Gastrocnemius medialis (tissue), 4 donors: ENCODE measurements at places on chromosomes 6 and 20. TPM values are rescaled to one million over a fixed set of nuclear protein-coding genes. Genes with fewer than 3 reads are reported as not detected.

Gene C6orf89
- total RNA-seq, result 53.2 TPM

Gene PDYN
- not detected for total RNA-seq

Gene SIGLEC1
- total RNA-seq, result 3.0 TPM

Gene DDRGK1
- 55.2 TPM for total RNA-seq

Gene FABP7
- total RNA-seq, result 9.5 TPM

Gene ATF6B
- total RNA-seq, result 18.4 TPM

DNA sequence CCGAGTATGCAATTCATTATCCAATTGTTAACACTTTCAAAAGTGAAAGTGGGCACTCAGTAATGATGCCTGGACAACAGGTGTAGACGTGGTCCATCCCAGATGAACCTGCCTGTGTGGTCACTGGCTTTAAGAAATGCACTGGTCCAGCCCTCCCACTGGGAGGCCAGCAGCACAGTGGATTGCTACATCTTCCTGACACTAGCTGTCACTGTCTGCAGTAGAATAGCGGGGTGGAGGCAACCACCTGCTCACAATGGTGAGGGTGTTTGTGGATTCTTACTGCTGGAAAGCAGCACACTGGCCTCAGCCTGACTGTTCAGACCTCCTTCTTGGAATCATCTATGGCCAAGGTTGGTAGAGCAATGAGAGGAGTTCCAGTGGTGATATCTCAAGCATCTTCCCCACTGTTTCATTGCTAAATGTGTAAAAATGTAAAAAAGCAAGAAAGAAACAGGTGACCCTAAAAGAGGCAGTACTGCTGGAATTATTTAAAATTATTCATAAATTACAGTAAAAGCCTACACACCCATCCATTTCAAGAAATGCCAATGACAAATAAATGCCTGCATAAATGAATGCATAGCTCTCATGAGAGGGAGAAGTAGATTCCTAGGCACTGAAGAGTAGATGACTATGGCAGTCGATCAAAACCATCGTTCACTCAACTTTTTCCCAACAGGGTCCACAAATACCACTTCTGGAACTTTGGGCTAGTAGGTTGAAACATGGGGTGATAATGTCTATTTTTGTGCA, 228.0 kb upstream of the PLN start:
- no peaks in the 10 kb centered on the region for H3K27me3 ChIP-seq
- peaks cover 31% of the 10 kb centered on the region for H3K4me1 ChIP-seq
- H3K27ac ChIP-seq, result peak overlapping the region; percentile 26
- H3K36me3 ChIP-seq, result no peaks in the 10 kb centered on the region

- no peak overlapping the region for H3K4me3 ChIP-seq
- no peaks in the 10 kb centered on the region for H3K27me3 ChIP-seq
- H3K4me1 ChIP-seq, result peaks cover 3% of the 10 kb centered on the region
- DNase-seq, result no peak
- H3K36me3 ChIP-seq, result no peaks in the 10 kb centered on the region
These were observed 7.1 kb downstream of the PEX6 start for GRCh38 chr6:42971746-42972327.

- H3K4me1 ChIP-seq, result peaks cover 5% of the 10 kb centered on the region
- H3K4me3 ChIP-seq, result no peak overlapping the region
- no peak overlapping the region for H3K27ac ChIP-seq
- no peak for DNase-seq
- no peaks in the 10 kb centered on the region for H3K36me3 ChIP-seq
- H3K27me3 ChIP-seq, result no peaks in the 10 kb centered on the region
These were observed 3.7 kb upstream of the BEND3 start for GRCh38 chr6:107118976-107119375.

GRCh38 chr20:22946596-22946995, 88.5 kb upstream of the SSTR4 start:
- no peaks in the 10 kb centered on the region for H3K4me1 ChIP-seq
- no peaks in the 10 kb centered on the region for H3K36me3 ChIP-seq
- no peak overlapping the region for H3K4me3 ChIP-seq
- no peak overlapping the region for H3K27ac ChIP-seq
- no peaks in the 10 kb centered on the region for H3K27me3 ChIP-seq

GRCh38 chr6:16127471-16127870, 1.4 kb upstream of the MYLIP start:
- H3K27ac ChIP-seq, result peak overlapping the region; percentile 98
- peaks cover 28% of the 10 kb centered on the region for H3K4me1 ChIP-seq
- no peaks in the 10 kb centered on the region for H3K36me3 ChIP-seq
- no peak for DNase-seq
- H3K27me3 ChIP-seq, result no peaks in the 10 kb centered on the region

DNA sequence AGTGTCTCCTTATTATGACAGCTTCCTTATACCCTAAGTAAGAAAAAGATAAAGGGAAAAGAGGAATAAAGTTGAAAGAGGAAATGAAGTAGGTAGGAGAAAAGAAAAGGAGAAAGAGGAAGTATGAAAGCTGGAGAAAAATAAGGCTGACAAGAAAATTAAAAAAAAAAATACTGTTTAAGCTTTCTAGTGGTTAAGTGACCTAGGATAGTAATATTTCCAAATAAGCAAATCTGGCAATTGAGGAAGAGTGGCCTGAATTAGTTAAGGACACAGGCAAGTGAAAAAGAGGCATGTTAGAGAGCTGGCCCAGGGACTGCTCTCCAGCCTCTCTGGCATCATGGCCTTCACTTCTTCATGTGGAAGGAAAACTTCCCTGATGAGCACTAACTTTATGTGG, 76.5 kb upstream of the ADGRF1 start:
- H3K27ac ChIP-seq, result no peak overlapping the region
- H3K4me3 ChIP-seq, result no peak overlapping the region
- no peaks in the 10 kb centered on the region for H3K27me3 ChIP-seq
- DNase-seq, result no peak
- H3K4me1 ChIP-seq, result no peaks in the 10 kb centered on the region

DNA sequence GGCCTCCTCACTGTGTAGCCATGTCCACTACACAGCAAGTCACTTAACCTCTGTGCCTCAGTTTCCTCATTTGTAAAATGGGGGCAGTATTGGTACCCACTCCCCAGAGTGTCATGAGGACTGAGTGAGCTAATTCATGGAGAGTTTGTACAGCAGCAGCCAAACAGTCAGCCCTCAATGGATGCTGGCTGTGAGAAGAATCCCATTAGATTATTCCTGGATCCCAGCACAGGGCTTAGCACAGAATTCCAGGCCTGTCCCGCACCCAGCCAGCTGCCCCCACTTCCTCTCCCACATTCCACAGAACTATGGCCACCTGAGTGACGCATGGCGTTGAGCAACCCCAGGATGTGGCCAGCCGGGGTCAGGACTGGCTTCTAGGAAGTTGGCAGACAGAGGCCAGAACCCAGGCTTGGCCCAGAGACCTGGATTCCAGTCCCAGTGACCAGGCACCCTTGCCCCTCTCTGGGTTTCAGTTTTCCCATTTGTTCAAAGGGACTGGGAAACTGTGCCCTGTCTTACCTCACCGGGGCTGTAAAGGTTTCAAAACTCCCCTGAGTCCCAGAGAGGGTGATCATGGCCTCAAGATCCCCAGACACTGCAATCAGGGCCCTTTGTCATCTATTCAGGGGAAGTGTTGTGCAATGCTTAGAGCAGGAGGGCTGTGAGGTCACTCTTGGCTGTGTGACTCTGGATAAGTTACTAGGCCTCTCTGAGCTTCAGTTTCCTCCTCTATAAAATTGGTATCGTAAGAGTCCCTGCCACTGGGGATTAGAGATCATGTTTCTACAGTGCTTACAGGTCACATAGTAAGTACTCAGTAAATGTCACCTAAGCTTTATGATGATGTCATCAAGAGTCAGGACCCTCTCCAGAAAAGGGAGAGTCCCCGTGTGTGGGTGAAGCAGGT, 3.0 kb upstream of the TGM2 start:
- H3K36me3 ChIP-seq, result no peaks in the 10 kb centered on the region
- H3K27me3 ChIP-seq, result no peaks in the 10 kb centered on the region
- DNase-seq, result no peak
- no peak overlapping the region for H3K4me3 ChIP-seq
- H3K27ac ChIP-seq, result peak overlapping the region; percentile 46
- H3K4me1 ChIP-seq, result peaks cover 11% of the 10 kb centered on the region

GRCh38 chr20:18276821-18277220, 11.5 kb upstream of the ZNF133 start:
- no peak overlapping the region for H3K4me3 ChIP-seq
- peaks cover 4% of the 10 kb centered on the region for H3K27me3 ChIP-seq
- DNase-seq, result peak; percentile 45
- no peak overlapping the region for H3K27ac ChIP-seq
- no peaks in the 10 kb centered on the region for H3K36me3 ChIP-seq

- H3K36me3 ChIP-seq, result no peaks in the 10 kb centered on the region
- H3K27ac ChIP-seq, result no peak overlapping the region
- H3K27me3 ChIP-seq, result no peaks in the 10 kb centered on the region
- H3K4me3 ChIP-seq, result no peak overlapping the region
These were observed 230.7 kb downstream of the PHACTR1 start for GRCh38 chr6:12947151-12947871.

DNA sequence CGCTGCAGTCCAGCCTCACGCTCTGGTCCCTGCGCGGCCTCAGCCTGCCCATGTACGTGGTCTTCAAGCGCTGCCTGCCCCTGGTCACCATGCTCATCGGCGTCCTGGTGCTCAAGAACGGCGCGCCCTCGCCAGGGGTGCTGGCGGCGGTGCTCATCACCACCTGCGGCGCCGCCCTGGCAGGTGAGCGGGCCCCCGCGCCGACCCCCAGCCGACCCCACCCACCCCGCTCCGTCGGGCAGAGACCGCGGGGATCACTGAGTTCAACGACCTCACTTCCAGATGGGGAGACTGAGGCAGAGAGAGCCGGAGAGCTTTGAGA, 545 bp downstream of the SLC35D3 start:
- H3K36me3 ChIP-seq, result no peaks in the 10 kb centered on the region
- H3K4me3 ChIP-seq, result peak overlapping the region; percentile 4
- H3K4me1 ChIP-seq, result peaks cover 8% of the 10 kb centered on the region
- peaks cover 59% of the 10 kb centered on the region for H3K27me3 ChIP-seq

- no peaks in the 10 kb centered on the region for H3K27me3 ChIP-seq
- H3K27ac ChIP-seq, result no peak overlapping the region
- no peak for DNase-seq
- H3K4me1 ChIP-seq, result peaks cover 11% of the 10 kb centered on the region
- no peaks in the 10 kb centered on the region for H3K36me3 ChIP-seq
- no peak overlapping the region for H3K4me3 ChIP-seq
These were observed 205.4 kb downstream of the PREX1 start for GRCh38 chr20:48622421-48622820.

DNA sequence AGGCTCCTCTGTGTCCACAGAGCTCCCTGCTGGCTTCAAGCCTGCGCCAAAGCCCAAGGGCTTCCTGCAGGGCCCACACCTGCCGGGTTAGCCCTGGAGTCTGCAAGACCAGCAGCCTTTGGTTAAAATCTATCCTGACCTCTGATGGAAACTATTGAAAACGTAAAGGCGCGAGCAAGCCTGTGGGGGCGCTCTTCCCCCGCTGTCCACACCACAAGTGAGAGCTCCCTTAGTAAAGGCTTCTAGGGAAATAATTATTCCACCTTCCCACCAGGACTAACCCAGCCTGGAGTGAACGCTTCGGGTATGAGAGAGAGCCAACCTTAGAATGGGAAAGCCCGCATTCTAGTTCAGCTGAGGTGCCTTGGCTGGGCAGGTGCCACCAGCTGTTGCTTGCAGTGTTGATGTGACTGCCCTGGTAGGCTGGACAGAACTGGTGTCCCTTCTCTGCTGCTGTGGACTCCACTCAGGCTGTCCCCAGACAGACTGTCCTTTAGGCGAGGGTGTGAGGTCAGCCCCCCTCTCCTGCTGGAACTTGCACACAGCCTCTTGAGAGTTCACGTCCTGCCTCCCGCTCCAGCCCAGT, 68.7 kb downstream of the SYTL3 start:
- no peak for DNase-seq
- no peak overlapping the region for H3K27ac ChIP-seq
- no peaks in the 10 kb centered on the region for H3K27me3 ChIP-seq
- H3K4me1 ChIP-seq, result no peaks in the 10 kb centered on the region
- H3K4me3 ChIP-seq, result no peak overlapping the region

DNA sequence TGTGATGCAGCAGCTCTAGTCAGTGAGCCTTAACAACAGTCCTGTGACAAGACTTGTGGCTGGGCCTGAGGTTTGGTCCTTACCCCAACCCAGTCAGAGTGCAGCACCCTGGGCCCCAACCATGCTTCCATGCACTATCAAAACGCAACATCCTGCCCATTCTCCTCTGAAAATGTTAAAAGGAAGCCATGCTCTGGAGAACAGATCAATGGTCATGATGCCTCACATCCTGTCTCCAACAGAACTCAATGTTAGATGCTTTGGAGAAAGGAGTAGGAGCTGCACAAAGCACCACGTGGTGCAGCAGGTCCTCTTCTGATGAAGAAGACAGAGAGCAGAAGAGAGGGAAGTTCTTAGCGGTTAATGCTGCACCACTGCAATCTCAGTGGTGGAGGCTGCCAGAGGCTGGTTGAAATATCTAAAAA, 41.9 kb downstream of the TRAM2 start:
- peaks cover 14% of the 10 kb centered on the region for H3K4me1 ChIP-seq
- no peak overlapping the region for H3K27ac ChIP-seq
- no peak overlapping the region for H3K4me3 ChIP-seq

GRCh38 chr6:111228094-111228493, 140.8 kb downstream of the SLC16A10 start:
- no peak overlapping the region for H3K4me3 ChIP-seq
- peaks cover 28% of the 10 kb centered on the region for H3K4me1 ChIP-seq
- H3K27me3 ChIP-seq, result no peaks in the 10 kb centered on the region
- H3K27ac ChIP-seq, result peak overlapping the region; percentile 91
- no peak for DNase-seq
- H3K36me3 ChIP-seq, result no peaks in the 10 kb centered on the region

DNA sequence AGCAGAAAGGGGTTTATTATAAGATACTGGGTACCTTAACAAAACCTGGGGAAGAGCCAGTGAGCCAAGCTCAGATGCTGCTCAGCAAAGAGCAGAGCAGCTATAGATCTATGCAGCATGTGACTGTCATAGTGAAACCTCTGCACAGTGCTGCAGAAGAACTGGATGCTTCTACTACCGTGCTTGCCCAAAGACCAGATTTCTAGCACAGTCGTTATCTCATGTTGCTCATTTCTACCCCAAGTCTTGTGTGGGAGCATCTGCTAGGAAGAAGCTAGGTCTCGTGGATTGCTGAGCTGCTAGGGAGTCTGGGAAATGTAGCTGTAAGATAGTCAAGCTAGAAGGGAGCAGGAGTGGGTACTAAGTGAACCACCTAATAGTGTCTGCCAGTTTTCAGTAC, 31.7 kb upstream of the GNRH2 start:
- no peaks in the 10 kb centered on the region for H3K27me3 ChIP-seq
- no peak overlapping the region for H3K4me3 ChIP-seq
- DNase-seq, result no peak
- no peaks in the 10 kb centered on the region for H3K4me1 ChIP-seq
- H3K27ac ChIP-seq, result no peak overlapping the region

- H3K4me1 ChIP-seq, result peaks cover 3% of the 10 kb centered on the region
- H3K27ac ChIP-seq, result no peak overlapping the region
- H3K4me3 ChIP-seq, result no peak overlapping the region
These were observed 63.6 kb upstream of the SNRPB2 start for GRCh38 chr20:16666272-16666671.

- H3K4me1 ChIP-seq, result peaks cover 13% of the 10 kb centered on the region
- H3K27me3 ChIP-seq, result no peaks in the 10 kb centered on the region
- no peaks in the 10 kb centered on the region for H3K36me3 ChIP-seq
These were observed 333.4 kb downstream of the THBS2 start for GRCh38 chr6:168920289-168920688.
